ENCODE measurements at places on chromosomes 2 and 18.
A peak's percentile ranks its signal among the peaks of the same experiment; 100 is the strongest.

DNA sequence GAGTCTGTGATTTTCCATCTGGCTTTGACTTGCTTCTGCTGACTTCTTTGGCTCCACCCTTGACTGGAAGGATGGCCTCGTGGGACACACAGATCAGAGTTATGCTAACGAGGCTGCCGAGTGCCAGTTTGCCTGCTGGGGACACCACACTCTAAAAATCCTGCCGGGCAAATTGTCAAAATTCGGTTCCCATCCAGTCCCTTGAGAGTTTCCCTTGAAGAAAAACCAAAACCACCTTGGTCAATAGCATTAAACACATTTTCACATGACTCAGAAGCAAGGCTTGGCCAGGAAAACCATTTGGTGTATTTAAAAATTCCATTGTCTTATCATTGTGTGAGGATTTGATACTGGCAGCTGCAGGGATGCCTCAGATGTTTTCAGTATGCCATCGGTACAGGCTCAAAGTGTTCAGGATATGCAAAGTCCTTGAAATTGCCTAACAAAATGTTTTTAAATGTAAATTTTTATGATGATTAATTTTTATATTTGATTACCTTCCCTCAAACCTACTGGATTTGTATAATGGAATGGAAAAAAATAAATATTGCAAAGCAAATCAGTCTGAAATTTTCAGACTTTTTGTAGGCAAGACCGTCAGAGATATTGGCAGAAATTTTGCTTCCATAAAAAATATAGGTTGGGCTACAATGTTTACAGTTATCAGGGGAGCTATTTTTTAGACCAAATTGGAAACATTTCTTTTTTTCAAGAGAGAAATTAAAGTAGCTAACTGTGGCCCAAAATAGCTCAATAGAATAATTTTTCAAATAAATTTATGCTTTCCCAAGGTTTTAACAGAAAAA lies 41.6 kb downstream of the KCNE4 start:
- peak; percentile 58 for DNase-seq

DNA sequence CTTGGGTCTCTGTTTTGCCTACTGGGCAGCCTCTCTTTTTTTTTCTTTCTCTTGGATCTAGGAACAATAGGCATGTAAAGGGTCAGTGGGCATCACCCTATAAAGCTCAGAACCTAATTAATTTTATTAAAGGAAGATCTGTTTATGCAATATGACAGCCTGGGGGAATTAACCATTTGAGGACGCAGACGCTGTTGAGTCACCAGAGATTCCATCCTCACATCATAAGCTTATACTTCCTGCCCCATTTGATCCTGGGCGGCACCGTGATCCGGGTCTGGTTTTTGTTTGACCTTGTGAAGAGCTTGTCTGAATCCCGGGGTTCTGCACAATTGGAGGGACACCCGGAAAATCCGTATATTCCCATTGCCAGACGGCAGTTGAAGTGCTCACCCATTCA lies 16.8 kb upstream of the BCL11A start:
- DNase-seq: no peak

GRCh38 chr2:189128970-189129369 lies 50.6 kb downstream of the COL5A2 start:
- no peak for DNase-seq

DNA sequence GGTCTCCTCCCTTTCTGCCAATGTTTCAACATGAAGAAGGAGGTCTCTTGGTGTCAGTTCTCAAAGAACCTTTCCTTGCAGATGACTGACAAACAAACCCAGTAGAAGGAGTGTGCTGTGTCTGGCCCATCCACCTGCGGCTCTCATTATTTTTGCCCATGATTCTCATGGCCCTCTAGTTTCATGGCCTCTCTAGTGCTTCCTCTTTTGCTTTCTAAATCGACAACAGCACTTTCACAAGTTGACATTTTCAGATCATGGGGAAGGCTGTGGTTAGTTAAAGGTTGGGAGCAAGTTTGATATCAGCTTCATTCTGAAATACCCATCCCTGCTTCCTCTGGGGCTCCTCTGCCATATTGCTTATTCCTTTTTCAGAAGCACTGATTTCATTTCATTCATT lies 805.2 kb downstream of the SLC4A3 start:
- DNase-seq: no peak

DNA sequence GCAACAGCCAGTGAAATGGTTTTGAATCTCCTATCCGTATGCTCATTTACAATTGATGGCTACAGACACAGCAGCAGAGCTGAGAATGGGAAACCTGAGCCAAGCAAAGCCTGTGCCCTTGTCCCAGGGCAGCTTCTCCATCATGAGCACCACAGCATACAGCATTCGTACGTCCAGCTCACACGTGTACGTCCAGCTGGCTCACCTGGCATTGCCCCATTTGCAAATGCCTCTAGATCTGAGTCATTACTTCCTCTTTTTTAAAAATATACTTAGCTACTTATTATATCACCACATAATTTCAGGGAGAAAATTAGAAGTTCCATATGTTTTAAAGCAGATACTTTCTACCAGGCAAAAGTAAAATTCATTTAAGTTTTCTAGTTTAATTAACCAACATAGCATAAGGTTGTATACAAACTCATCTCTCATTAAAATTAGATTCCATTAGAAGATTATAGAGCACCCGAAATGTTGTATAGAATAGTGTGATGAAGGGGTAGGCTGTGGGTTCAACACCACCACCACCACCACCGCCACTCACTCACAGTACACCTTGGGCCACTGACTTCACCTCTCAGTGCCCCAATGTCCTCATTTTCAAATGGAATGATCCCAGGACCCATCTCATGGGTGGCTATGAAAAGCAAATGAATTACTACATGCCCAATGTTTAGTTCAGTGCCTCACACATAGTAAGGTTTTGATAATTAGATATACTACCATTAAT lies 31.4 kb upstream of the TMEM177 start:
- DNase-seq: no peak

DNA sequence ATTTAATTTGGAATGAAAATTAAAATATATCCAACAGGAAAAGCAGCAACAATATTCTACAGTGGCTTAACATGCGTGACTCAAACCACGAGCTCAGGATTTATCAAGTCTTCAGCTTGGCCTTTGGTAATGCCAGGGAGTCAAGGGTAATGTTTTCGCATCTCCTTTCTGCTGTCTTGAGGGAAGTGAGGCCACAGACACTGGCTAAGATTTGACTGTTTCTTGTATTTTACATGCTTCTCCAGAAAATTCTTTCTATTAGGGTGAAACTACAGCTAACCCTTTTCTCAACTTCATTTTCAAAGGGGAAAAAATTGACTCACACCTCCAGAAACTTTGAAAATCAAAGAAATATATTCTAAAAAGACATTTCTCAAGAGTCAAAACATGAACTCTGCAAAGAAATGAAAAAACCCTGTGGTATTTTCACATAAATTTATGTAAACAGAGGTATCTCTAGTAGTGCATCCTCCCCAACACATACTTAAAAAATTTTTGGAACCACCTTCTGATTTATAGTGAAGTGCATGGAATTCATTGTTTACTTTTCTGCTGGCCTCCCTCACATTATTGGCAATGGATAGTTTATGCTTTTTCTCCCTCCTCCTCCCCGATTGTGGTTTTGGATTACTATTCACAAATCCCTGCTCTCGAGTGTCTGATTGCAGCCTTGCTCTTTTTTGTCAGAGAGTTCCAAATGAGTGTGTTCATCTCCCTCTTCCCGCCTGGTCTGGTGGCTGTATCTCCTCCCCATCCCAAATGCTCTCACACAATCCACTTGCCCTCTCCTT lies 48.7 kb downstream of the DPP4 start:
- DNase-seq: no peak

- DNase-seq: no peak
Observed at GRCh38 chr2:211611061-211611518, 927.5 kb downstream of the ERBB4 start.

- no peak for DNase-seq
Observed at GRCh38 chr18:23056315-23056714, 79.0 kb upstream of the CABLES1 start.

DNA sequence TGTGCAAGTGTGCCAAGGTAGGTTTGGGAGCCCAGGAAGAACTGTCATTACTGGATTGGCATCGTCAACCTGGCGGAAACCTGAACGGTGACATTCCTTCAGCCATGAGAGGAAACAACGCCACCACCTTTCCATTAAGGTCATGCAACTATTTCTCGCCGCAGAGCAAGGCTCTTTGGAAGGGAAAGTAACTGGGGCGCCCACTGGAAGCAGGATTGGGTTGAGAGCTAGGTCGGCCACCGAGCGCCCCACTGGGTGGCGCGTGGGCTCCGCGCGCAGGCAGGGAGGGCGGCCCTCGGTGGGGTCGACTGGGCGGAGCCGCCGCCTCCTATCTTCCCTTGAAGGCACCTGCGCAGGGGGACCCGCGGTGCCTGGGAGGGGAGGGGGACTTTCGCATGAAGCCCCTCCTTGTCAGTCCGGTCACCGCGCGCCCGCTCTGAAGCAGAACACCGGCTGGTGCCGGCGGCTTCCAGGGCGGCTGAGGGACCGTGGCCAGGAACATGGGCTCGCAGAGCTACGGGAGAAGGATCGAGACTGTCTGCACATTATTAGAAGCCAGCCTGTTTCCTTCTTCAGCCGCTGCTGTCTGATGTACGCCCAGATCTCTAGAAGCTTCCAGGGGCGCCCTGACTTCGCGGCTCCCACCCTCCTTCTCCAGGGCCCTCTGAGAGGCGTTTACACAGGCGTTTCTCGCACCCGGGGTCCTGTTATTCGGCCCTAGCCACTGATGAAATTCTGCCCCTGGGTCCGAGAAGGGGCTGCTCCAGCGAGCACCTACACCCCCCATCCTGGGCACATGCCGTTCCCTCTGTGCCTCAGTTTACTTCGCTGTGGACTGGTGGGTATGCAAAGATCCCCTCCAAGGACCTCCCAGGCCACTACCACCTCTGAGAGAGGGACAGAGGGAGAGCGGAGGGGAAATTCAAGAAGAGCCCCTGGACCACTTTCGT lies 27.3 kb upstream of the MAL start:
- DNase-seq: no peak

- no peak for DNase-seq
Observed at GRCh38 chr18:53241161-53241560, 901.2 kb downstream of the DCC start.

- DNase-seq: no peak
Observed at GRCh38 chr18:3489462-3489861, 39.5 kb downstream of the TGIF1 start.
